ENCODE measurements at places on chromosomes 2 and 18. TPM values are rescaled to one million over a fixed set of nuclear protein-coding genes. Genes with fewer than 3 reads are reported as not detected.

Gene RNF144A
- 8.9 TPM for polyA plus RNA-seq

Gene EVX2
- polyA plus RNA-seq = 2.3 TPM

Gene FAP
- 5.6 TPM for polyA plus RNA-seq

Gene GAD1
- polyA plus RNA-seq = 8.5 TPM

Gene CNGA3
- 1.5 TPM for polyA plus RNA-seq

Gene ME2
- polyA plus RNA-seq = 49.2 TPM

Gene SLC9A4
- polyA plus RNA-seq = 0.34 TPM

Gene ICA1L
- 18.9 TPM for polyA plus RNA-seq

Gene PLB1
- polyA plus RNA-seq = 10.9 TPM

Gene GKN1
- not detected for polyA plus RNA-seq

Gene SCYGR4
- not detected for polyA plus RNA-seq

Gene CENPA
- polyA plus RNA-seq = 5.8 TPM

Gene CCDC93
- 44.4 TPM for polyA plus RNA-seq
